Naive B cell (primary cell): ENCODE measurements at places on chromosomes 7 and 10.

- DNase-seq = no peak
Observed at GRCh38 chr10:22433875-22434274, 88.6 kb downstream of the SPAG6 start.

DNA sequence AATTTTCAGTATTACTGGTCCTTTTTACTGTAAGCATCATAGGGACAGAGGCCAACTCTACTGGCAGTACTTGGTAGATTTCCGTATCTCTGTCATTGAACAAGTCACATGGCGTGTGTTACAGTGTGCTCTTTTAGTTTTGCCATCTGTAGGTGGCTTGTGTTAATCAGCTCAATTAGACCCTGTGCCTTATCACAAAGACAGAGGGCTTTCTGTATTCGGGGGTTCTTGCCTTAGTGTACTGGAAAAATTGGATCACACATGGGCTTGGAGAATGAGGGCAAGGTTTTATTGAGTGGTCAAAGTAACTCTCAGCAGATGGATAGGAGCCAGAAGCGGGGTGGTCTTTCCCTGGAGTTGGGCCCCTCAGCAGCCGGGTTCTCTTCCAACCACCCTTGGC lies 21.3 kb upstream of the LRGUK start:
- DNase-seq = no peak

GRCh38 chr7:98049034-98049433 lies 57.6 kb upstream of the LMTK2 start:
- DNase-seq = no peak

- DNase-seq = no peak
Observed at GRCh38 chr10:23606456-23606855, 167.6 kb downstream of the OTUD1 start.

DNA sequence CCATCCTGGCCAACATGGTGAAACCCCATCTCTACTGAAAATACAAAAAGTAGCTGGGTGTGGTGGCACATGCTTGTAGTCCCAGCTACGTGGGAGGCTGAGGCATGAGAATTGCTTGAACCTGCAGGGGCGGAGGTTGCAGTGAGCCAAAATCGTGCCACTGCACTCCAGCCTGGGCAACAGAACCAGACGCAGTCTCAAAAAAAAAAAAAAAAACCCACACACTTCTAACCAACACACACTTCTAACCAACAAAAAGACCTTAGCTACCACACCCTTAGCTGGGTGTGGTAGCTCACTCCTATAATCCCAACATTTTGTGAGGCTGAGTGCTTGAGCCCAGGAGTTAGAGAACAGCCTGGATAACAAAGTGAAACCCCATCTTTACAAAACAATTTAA lies 33.9 kb upstream of the SPOCK2 start:
- DNase-seq = no peak

DNA sequence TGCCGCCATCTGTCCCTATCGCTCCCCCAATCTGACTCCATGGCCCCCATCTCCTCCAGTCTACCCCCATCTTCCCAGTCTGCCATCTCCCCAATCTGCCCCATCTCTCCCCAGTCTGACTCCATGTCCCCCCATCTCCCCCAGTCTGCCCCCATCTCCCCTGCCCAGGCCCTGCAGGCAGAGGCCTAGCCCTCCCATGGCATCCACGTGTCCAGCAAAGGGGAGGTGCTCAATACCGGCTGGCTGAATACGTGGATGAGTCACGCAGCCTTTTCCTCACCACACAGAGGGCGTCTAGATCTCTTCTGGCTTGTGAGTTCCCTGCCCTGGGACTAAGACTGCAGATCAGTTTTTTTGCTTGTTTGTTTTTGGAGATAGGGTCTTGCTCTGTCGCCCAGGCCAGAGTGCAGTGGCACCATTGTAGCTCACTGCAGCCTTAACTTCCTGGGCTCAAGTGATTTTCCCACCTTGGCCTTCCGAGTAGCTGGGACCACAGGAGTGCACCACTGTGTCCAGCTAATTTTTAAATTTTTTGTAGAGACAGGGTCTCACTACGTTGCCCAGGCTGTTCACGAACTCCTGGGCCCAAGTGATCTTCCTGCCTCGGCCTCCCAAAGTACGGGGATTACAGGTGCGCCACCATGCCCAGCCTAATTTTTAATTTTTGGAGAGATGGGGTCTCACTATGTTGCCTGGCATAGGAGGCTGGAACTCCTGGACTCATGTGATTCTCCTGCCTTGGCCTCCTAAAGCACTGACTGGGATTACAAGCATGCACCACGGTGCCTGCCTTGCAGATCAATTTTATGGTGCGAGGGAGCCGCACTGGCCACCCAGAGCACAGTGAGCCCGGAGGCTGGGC lies 15.3 kb upstream of the GPR146 start:
- no peak for DNase-seq

- peak; percentile 52 for DNase-seq
Observed at GRCh38 chr7:19713676-19714075, 4.8 kb upstream of the POLR1F start.

GRCh38 chr7:69395061-69395714 lies 203.1 kb upstream of the AUTS2 start:
- DNase-seq = no peak

DNA sequence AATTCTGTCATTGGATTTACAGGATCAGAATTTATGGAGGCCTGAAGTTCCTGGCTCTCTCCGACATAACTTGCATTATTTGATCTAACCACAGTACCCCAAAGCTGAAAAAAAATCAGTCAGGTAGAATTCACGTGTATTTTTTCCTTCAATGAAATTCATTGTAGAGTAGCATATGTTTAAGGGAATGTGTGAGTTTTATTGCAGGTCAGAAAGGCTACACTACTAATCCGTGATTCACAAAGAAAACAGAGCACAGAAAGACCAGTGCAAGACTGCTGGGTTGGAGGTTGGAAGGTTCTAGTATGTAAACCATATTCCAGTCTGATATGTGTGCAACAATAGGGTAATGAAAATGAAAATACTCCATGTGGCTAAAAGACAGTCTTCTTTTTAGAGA lies 247.0 kb upstream of the FERD3L start:
- DNase-seq = no peak

GRCh38 chr10:91190388-91190870 lies 30.0 kb upstream of the PCGF5 start:
- no peak for DNase-seq

DNA sequence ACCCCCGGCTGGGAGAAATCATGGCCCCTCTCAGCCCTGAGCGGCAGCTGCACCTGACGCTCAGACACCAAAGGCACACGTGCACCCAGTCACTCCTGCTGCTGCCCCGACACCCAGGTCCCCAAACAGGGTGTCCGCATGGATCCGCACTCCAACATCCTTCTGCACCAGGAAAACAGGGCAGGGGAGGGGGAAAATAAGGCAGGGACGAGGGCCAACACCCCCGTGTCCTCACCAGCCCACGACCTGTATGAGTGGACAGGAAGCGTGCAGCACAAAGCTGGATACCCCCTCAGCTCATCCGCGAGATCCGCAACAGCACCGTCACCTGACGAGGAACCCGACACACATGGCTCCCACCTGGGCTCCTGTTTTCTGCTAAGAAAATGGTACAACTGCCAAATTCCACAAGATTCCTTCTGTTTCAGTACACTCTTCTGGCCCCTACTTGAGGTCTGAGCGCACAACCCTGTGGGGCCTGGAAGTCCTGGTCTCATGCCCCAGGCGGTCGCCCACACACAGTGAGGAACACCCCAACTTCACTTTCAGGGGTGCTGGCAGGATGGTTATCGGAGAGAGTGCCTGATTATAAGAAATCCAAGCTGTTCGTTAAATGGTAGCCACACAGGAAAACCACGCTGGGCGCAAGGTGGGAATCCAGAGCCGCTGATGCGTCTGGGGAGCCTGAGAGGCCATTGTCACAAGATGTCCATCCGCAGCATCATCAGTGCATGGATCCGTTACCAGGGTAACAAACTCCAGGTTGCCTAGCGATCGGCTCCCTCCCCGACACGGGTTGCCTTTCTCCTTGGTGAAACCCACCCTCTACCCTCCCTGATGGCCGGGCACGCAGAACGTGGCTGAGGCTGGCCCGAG lies 63.6 kb downstream of the ZRANB1 start:
- DNase-seq = no peak

DNA sequence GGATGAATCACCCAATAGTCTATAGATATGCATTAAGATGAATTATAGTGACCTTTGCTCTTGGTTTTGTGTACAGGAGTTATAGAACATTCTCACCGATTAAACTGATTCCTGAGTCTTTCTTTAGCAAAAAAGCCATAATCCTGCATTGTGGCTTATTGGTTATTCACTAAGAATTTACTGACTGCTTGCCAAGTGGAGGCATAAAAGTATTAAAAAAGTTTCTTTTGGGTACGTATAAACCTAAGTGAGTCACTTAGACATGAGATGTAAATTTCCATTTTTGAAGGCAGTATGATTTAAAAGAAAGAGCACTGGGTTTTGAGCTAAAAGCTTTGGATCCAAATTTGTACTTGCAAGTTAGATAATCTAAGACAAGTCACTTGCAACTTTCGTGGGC lies 100.7 kb downstream of the CDK6 start:
- DNase-seq = no peak

- no peak for DNase-seq
Observed at GRCh38 chr7:134419875-134420274, 39.0 kb downstream of the AKR1B1 start.

DNA sequence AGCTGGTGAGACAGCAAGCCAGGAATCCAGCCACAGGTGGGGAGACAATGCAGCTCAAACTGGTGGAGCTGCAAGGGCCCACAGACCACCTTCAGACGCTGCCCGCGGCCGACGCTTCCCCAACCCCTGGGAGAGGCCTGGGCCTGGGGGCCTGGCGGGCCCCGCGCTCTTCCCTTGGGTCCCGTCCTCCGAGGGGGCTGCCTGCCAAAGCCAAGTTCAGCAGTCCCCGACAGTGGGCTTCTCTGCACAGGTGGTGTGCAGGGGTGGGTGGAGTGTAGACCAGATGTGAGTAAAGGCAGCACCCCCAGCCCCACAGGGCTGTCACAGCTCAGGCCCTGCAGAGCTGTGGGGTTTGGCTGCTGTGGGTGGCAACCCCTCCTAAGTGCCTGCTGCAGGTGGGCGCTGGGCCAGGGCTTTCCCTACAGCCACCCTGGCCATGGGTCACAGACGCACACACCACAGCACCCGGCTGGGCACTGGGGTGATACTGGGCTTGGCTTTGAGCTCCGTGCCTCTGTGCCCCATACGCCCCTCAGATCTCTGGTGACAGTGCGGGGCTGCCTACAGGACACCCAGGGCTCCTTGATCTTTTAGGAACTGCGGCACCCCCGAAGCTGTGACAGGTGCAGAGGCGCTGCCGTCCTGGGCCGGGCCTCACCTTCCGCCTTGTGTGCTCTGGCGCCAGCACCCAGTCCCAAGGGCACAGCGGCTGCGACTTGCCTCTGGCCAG lies 20.5 kb downstream of the BNIP3 start:
- no peak for DNase-seq

DNA sequence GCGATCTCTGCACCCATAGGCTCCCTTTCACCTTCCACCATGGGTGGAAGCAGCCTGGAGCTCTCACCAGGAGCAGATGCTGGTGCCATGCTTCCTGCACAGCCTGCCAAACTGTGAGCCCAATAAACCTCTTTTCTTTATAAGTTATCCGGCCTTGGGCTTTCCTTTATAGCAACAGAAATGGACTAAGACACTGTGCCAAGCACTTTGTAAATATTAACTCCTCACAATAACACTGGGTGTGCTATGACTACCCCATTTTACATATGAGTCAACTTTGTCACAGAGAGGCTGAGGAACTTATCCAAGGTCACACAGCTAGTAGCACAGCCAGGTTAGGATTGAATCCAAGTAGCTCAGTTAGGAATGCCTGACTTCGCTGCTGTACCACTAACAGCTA lies 79.7 kb upstream of the KCNMA1 start:
- DNase-seq = no peak

DNA sequence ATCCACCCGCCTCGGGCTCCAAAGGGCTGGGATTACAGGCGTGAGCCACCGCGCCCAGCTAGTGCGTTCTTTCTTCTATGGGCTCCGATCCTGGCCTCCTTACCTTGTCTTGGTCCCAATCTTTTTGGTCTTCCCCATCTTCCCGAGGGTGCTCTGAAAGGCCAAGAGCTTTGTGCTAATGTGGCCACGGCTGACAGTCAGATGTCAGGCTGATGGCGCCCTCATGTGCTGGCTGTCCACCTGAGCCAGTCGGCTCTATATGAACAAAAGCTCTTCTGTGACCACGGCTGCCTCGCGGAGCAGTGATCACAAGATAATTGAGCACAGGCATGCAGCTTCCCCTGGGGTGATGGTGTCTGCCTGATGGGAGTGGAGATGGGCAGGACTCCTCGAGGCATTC lies 11.0 kb upstream of the AHCYL2 start:
- DNase-seq = no peak

DNA sequence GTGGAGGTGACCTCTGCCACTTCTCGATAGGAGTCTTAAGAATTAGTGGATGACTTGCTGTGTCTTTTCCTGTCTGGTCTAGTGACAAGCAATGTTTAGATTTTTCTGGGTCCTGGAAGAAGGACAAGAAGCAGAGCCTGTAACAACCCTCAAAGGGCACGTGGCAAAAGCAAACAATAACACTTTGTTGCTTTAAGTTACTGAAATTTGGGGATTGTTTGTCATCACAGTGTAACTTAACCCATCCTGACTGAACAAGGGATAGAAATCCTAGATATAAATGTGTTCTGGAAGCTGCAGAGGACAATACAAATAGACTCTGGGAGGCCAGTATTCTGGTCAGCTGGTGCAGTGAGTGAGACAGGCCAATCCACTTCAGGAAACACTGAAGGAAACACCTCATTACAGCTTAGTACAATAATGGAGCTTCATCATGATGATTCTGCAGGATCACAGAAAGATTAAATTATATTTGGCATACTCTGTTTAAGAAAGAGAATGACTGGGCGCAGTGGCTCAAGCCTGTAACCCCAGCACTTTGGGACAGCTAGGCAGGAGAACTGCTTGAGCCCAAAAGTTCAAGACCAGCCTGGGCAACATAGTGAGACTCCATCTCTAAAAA lies 23.3 kb downstream of the ENKUR start:
- DNase-seq = no peak

DNA sequence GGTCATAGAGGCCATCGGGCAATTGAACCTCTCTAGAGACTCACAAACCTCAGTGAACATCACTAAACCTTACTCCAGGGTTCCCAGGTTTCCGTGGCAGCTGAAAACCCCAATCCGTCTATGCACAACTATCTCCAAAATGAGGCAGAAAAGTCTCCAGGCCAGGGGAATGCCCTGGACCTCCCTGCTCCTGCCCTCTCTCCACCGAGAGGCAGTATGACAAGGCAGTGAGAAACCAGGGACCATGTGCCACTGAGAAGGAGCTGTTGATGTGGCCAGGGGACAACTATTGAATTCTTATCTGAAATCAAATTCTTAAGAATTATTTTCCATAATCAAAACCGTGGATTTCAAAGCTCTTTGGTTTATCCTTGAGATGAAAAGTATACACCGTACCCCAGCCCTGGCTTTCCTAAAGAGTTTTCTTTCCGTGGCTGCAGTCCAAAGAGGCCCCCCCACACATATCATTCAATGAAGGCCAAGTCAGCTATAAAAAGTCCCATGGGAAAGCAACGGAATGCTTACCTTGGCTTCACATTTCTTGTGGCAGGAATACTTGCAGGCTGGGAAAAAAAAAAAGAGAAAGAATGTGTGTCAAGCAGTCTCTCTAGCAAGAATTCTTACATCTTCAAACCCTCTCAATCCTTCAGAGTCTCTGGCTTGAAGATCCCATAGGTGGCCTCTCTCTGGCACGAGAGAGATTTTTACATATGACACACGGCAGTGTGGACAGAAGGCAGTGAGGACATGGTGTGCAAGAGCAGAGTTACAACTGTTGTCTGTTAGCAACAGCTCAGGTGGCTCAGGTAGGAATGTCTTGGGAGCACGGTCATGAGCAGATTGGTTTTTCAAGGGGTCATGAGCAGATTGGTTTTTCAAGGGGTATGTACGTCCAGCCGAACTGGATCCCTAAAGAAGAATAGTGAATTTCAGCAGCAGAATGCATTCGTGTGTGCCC lies 75.2 kb downstream of the TNS3 start:
- no peak for DNase-seq
